G401 (cell line): ENCODE measurements at places on chromosomes 1 and 21. TPM values are rescaled to one million over a fixed set of nuclear protein-coding genes. Genes with fewer than 3 reads are reported as not detected.

The TNFSF4 gene
- 0.51 and 0.80 TPM in 2 replicates for total RNA-seq

The BRINP2 gene
- total RNA-seq: not detected in 2 replicates

The TTC22 gene
- total RNA-seq: not detected in 2 replicates

The CD247 gene
- total RNA-seq: 9.3 and 11.3 TPM in 2 replicates

The DIO1 gene
- total RNA-seq: not detected in 2 replicates

The NBPF10 gene
- 0.20 and 0.55 TPM in 2 replicates for total RNA-seq

The BOLA1 gene
- 2.0 TPM in 1 of 2 replicates, not detected in the other for total RNA-seq

The S100B gene
- total RNA-seq: not detected in 2 replicates

The TSACC gene
- total RNA-seq: not detected in 2 replicates

The UCHL5 gene
- total RNA-seq: 46.2 and 53.3 TPM in 2 replicates

The SAMD11 gene
- total RNA-seq: 398 and 434 TPM in 2 replicates

The PTPRC gene
- total RNA-seq: not detected in 2 replicates

The ADAM30 gene
- not detected in 2 replicates for total RNA-seq

The ACKR1 gene
- not detected in 2 replicates for total RNA-seq

The LIN28A gene
- 77.8 and 94.7 TPM in 2 replicates for total RNA-seq

The DNAJC16 gene
- total RNA-seq: 3.4 and 19.1 TPM in 2 replicates

The KRTAP7-1 gene
- total RNA-seq: not detected in 2 replicates

- no peak for DNase-seq
These were observed 102.4 kb upstream of the OR4F16 start for GRCh38 chr1:788835-789234.

DNA sequence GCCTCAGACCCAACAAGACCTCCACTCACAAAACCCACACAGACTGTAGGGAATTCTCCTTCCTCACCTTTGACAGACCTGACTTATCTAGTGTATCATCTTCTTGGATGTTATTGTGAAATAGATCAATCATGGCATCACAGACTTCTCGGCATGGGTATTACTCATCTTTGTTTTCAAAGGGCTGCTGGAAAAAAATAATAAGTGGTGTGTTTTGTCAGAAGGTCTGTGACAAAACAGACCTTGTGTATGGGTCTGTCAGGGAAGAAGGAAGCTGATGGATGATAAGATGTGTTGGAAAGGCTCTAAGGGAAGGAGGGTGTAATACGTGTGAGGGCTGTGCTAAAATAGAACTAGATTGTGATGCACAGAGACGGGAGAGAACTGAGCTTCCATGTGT lies 13.9 kb upstream of the S100A7 start:
- DNase-seq: no peak

DNA sequence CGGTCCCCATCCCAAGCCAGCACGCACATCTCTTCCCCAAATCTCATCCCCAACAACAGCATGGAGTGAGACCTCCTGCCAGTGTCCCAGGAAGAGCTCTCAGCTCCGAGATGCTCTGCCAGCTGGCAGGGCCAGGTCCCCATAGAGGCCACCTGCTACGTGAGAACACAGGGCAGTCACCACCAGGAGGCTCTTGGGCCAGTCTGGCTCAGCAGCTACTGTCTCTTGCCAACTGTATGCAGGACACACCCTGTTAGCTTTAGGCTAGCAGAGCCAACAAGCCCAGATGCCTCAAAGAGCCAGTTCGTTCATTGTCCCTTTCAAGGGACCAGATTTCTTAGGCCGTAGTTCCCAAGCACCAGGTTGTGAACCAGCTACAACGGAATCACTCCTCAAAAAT lies 36.9 kb downstream of the FBXO2 start:
- DNase-seq: peak; percentile 13

DNA sequence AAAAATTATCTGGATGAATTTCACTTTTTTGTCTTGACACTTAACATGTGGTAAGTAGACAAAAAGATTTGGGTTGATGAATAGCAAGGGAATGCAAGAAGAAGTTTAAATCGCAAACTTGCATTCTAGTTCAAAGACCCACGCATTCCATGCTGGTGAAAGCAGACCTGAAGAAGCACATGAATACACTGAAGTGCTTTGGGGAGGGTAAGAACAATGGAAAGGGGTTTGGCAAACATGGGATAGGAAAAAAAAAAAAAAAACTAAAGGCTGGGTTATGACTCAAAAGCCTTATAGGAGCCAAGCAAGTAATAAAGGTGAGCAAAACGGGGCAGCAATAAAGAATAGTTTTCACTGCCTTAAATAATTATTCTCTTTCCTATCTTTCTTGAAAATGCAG lies 450.2 kb downstream of the LMO4 start:
- no peak for DNase-seq

GRCh38 chr1:165179306-165179705 lies 177.2 kb downstream of the LMX1A start:
- DNase-seq: no peak

DNA sequence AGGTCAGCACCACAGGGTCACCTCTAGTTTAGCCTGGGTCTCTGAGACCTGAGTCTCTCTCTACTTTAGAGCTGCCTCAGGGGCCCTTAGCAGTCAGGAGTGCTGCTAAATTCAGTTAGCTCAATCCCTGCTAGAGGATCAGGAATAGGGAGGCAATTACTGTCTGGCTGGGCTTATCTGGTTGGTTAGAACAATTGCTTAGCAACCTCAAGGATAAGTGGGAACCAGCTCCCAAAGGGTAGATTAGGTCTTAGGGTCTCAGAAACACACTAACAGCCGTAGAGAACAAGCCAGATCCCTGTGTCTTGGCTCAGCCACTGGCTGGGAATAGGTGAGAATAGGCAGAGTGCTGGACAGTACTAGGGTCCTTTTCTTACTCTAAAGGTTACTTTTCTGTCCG lies 7.7 kb downstream of the PM20D1 start:
- DNase-seq: no peak

GRCh38 chr1:153734396-153735089 lies 6.7 kb downstream of the INTS3 start:
- no peak for DNase-seq

GRCh38 chr1:164719676-164720439 lies 160.9 kb downstream of the PBX1 start:
- peak; percentile 15 for DNase-seq

- DNase-seq: no peak
These were observed 31.9 kb downstream of the PUM1 start for GRCh38 chr1:31033598-31033997.

DNA sequence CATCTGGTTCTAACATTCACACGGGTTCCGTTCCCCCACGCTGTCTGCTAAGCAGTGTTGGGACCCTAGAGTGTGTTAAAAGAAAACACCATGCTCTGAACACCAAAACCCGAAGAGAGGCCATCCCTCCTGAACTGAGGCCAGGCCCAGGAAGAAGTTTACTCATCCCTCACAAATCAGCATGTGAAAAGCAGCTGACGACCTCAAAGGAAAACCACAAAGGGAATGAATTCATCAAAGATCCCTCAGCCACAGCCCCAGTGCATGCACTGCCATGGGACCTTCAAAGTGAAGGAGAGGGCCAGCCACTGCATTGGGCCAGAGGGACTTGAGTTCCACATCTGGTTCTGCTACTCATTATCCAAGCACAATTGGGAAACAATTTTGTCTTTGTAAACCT lies 7.0 kb upstream of the PSEN2 start:
- no peak for DNase-seq

- DNase-seq: peak; percentile 86
These were observed 2.6 kb upstream of the TOR3A start for GRCh38 chr1:179079113-179079761.

DNA sequence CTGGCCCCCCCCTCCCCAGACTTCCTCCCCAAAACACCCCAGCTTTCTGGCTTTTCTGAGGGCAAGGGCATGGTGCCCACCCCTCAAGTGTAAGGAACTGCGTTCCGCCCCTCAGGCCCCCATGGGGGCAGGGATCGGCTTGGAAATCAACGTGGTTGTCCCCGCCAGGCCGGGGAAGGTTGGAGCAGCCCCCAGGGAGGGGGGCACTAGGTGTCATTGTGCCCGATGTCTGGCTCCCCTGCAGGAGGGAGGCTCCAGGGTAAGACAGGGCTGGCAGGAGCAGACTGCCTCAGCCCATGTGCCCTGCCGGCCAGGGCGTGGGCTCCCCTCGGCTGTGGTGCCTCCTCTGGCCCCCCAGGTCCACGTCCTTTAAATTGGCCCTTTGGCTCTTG lies 7.4 kb upstream of the TFAP2E start:
- DNase-seq: no peak

- DNase-seq: peak; percentile 64
These were observed 249.6 kb downstream of the PLA2G4A start for GRCh38 chr1:187078321-187078720.

DNA sequence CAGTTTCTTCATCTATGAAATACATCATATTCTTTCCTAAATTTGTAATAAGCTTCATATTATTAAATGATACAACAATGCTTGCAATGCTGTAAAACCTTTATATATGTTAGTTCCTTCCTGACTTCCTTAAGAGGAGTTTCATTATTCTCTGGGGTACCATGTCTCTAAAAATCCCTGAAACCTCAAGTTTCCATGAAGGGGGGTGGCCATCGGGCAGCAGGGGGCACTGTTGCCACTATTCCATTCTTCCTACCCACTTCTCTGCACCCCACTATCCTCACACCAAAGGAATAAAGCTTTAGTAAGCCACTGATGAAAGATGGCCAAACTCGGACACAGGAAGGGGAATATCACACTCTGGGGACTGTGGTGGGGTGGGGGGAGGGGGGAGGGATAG lies 9.0 kb upstream of the DMRTB1 start:
- peak; percentile 3 for DNase-seq

DNA sequence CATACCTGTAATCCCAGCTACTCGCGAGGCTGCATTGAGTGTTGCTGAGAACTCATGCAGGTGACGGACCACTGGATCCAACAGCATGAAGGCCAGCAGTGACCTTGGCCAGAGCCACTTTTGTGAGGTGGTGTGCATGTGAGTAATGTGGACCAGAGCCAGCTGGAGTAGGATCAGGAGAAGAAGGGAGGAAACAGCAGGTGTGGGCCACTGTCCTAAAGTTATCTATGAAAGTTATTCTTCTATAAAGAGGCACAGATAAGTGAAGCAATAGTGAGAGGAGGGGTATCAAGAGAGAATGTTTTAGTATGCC lies 47.8 kb downstream of the TCP10L start:
- no peak for DNase-seq

DNA sequence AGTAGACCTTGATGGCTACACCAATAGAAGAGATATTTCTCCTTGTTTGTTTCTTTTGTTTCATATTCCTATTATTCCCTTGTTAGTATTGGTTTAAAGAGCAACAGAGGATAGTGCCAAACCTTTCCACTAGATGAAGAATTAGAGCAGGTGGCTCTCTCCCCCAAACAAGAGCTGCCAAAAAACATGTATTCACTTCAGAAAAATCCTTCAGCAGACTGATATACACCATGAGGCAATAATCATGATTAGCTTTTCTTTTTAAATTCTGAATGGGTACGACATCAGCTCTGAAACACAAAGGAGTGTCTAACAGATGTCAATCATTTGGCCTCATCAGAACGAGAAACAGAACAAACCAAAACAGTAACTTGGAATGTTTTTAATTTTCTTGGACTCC lies 67.3 kb upstream of the MAP10 start:
- DNase-seq: peak; percentile 11

DNA sequence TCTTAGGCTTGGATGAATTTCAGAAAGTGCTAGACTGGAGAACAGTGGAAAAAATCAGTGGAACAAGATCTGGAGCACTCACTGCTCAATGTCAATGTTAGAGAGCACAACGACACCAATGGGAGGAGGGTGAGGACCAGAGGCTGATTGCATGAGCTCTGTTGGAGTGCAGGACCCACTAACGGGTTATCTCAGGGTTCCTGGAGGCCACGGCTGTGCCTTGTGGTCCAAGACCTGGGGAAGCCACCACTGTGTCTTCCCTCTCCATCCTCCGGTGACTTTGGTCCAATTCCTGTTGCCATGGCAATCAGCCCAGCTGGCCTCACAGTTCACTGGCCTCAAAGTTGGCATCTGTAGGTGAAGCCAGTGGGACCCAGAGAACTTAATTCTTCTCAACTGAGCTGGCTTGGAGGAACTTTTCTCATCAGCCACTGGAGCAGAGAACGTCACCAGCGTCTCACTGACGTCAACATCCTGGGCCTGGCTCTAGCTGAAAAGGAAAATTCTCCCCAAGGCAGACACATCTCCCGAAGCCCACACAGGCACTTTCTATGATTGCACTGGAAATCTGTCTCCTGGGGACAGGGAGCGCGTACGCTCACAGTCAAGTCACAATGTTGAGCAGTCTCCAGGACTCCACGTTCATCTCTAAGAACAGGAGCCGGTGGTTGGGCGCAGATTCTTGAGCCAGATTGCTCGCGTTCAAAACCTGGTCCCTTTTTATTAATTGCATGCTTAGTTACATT lies 21.9 kb upstream of the GPR157 start:
- no peak for DNase-seq

GRCh38 chr1:168235548-168235885 lies 9.7 kb downstream of the SFT2D2 start:
- DNase-seq: no peak

- DNase-seq: no peak
These were observed 61.4 kb upstream of the BTG3 start for GRCh38 chr21:17674106-17674505.

- DNase-seq: peak; percentile 80
These were observed 10.0 kb downstream of the SLX9 start for GRCh38 chr21:44949779-44950198.

DNA sequence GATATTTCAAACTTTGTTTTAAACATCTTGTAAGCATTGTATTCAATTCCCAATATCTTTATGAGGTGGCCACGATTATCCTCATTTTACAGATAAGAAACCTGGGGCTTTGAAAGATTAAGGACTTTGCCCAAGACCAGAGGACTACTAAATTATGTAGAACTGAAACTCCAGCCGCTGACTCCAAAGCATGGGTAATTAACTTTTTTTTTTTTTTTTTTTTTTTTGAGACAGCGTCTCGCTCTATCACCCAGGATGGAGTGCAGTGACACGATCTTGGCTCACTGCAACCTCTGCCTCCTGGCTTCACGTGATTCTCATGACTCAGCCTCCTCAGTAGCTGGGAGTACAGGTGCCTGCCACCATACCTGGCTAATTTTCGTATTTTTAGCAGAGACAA lies 68.7 kb downstream of the ALG14 start:
- DNase-seq: no peak

GRCh38 chr1:25676488-25676887 lies 59.9 kb downstream of the MAN1C1 start:
- DNase-seq: peak; percentile 94

- DNase-seq: no peak
These were observed 93.9 kb downstream of the KCNJ15 start for GRCh38 chr21:38350684-38351083.

GRCh38 chr1:58459911-58460310 lies 86.6 kb downstream of the OMA1 start:
- DNase-seq: no peak

- DNase-seq: no peak
These were observed 20.7 kb upstream of the MFSD2A start for GRCh38 chr1:39933956-39934941.

- DNase-seq: no peak
These were observed 59.9 kb downstream of the WNT9A start for GRCh38 chr1:227887697-227888403.
